ENCODE measurements at places on chromosomes 4 and X. TPM values are rescaled to one million over a fixed set of nuclear protein-coding genes. Genes with fewer than 3 reads are reported as not detected.

GRCh38 chr4:103289186-103289585 lies 91.0 kb upstream of the CENPE start:
- DNase-seq: no peak

- no peak for DNase-seq
These were observed 20.5 kb upstream of the DHRSX start for GRCh38 chrX:2521092-2521926.

GRCh38 chr4:48375651-48376304 lies 34.4 kb downstream of the SLAIN2 start:
- DNase-seq: peak; percentile 34

Gene NPY5R
- total RNA-seq: 0.17 TPM

Gene FAM47A
- not detected for total RNA-seq
